ENCODE measurements at places on chromosomes 3 and 15.

- no peak for DNase-seq
These were observed 27.3 kb downstream of the ACSBG1 start for GRCh38 chr15:78207110-78207458.

DNA sequence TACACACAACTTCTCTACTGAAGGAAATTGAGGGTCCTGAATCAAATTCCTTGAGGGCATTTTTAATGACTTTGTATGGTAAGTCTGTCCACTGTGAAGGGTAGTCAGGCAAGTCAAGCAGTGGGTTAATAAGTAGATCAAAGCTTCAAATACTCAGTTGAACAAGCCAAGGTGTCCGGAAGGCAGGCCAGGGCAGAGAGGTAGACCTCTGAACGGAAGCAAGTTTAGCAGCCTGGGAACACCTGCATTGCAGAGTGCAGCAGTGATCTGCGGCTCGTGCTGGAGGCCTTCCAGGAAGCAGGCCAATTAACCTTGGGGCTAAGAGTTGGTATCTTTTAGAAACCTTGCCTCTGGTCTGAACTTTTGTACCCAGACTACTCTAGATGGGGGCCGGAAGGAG lies 143.8 kb downstream of the LRTM1 start:
- DNase-seq, result no peak

- DNase-seq, result no peak
These were observed 435.2 kb upstream of the DPPA4 start for GRCh38 chr3:109772520-109772919.

DNA sequence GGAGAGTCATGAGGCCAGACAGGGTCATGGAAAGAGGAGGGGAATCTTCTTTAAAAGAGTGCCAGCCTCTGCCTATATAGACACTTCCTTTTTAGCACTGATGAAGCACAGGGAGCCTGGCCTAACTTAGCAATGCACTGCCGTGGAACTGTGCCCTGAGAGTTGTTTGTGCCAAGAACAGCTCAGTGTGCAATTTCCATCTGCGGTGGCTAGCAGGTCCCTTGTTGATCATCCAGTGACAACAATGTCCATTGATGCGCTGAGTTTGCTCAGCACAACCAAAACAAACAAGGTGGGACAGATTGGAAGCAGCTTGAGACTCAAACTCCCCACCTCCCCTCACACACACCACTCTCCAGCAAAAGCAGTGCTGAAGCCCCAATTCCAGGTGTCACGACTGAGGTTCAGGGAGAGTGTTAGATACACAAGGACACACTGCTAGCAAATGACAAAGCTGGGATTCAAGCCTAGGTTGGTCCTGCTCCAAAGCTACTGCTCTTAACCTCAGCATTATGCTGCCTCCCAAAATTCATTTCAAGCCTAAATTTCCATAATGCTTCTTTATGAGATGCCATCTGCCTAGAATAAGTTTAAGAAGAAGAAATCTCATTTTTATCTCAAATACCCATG lies 316.6 kb upstream of the UBE2E2 start:
- no peak for DNase-seq

- DNase-seq, result no peak
These were observed 153.2 kb downstream of the UNC13C start for GRCh38 chr15:54131410-54131809.

DNA sequence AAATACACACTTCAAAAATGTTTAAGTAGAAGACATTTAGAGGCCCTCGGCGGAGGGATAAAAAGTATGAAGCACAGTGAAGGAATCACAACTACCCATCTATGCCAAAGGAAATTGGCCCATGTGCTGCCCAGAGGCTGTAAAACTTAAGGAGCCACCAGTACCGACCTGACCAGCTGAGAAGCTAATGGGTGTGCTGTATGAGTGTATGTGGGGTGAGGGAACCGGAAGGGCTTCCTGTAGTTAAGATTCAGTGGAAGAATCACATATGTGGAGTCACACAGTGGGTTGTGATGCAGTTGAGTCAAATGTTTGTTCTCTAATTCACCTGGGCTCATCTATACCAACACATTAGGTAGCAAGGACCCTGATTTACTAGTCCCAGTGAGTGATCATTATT lies 516.0 kb upstream of the IL12A start:
- no peak for DNase-seq

DNA sequence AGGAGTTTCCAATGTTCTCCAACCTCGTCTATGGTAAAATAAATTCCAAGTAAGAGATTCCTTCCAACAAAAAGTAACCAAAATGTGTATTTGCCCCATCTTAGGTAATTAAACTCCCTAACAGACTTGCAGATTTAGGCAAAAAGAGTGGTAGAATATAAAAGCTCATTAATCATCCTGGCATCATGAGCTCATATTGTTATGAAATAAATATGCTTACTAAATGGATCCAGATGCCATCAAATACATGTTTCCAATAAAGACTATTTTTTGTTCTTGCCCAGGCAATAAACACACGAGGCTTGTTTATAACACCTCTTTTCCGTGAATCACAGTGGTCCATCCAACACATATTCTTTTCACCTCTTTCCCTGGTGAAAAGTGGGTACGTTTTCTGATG lies 189.4 kb downstream of the THSD4 start:
- no peak for DNase-seq

DNA sequence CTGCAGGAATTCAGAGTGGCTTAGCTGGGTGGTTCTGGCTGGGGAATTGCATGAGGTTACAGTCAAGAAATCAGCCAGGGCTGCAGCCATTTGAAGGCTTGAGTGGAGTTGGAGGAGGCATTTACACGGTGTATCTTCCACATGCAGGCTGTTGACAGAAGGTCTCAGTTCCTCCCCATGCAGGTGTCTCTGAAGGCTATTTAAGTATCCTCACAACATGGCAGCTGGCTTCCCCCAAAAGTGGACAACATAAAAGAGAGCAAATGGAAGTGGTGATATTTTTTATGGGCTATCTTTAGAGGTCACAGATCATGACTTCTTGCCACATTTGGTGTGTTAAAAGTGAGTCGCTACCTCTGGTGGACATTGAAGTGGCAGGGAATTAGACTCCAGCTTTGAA lies 60.1 kb upstream of the SPRED1 start:
- DNase-seq, result no peak

GRCh38 chr3:117548600-117548999 lies 839.0 kb downstream of the TUSC7 start:
- DNase-seq, result no peak

- DNase-seq, result no peak
These were observed 50.3 kb upstream of the ATP13A3 start for GRCh38 chr3:194536871-194537637.

GRCh38 chr3:141071681-141072260 lies 20.6 kb downstream of the SPSB4 start:
- DNase-seq, result no peak

DNA sequence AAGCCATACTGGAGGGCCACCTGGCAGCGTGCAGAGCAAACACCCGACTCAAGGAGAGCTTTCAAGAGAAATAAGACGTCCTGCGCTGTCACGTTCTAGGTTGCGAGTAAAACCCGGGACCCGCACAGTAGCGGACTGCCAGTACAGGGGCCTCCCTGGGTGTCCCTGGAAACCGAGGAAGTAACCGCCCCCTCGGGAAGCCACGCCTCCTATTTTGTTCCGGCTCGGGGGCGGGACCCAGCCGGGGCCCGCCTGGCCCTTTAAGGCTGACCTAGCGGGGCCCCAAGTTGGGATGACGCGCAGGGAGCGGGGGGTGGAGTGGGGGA lies 218 bp upstream of the MAPKAPK3 start:
- DNase-seq, result peak; percentile 92

DNA sequence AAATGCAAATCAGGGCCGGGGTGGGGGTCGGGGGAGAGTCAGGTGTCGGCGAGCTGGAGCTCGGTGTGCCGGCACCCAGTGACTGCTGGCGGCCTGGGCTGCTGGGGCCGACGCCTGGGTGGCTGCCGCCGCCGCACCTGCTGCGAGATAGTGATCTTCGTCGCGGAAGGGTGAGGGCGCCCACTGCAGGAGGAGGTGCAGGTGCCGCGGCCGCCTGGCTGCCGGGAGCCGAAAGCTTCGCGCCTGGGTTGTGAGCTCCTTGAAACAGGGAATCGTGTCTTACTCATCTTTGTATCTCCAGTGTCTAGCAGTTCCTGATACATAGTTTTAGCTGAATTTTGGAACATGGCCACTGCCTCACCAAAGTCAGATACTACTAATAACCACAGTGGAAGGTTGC lies 64.0 kb upstream of the CPOX start:
- peak; percentile 1 for DNase-seq

GRCh38 chr15:90818251-90819210 lies 49.9 kb upstream of the FURIN start:
- DNase-seq, result no peak

- DNase-seq, result peak; percentile 52
These were observed 5.7 kb downstream of the EIF4G1 start for GRCh38 chr3:184320104-184320445.

- DNase-seq, result no peak
These were observed 250.5 kb upstream of the TLE3 start for GRCh38 chr15:70348226-70348543.

- no peak for DNase-seq
These were observed 30.5 kb upstream of the SRP14 start for GRCh38 chr15:40069178-40070165.

DNA sequence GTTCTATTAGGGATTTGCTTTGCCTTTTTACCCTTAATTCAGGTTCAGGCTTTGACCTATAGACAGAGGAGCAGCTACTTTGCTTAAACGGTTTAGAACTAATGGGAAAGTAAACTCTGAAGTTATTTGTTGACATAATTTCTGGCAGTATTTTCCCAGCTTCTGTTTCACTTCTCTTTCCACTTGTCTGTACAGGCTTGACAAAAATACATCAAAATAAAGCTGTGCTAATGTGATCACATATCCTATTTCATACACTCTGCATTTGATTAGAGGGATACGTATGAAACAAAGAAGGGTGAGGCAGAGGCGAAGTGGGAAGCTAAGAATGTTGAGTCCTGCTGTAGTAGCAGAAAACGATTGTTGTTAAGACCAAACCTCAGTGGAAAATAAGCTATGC lies 389.1 kb upstream of the RARB start:
- no peak for DNase-seq

- no peak for DNase-seq
These were observed 108.8 kb downstream of the FAIM start for GRCh38 chr3:138717348-138717747.

DNA sequence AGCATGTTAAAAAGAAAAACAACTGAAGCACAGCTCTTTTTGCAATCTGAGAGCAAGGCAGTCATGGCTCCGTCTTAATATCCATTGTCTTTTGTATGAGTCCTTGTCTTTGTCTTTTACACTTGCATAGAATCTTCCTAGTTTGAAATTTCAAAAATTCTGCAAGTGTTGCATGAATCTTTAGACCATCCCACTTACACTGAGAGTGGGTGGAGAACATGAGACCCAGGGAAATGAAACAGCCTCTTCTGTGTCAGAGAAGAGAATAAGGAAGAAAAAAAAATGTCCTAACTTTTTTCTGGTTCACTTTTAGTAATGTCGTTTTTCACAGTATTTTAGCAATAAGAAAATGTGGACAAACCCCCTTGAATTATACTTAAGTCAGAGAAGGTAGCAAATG lies 12.1 kb upstream of the DCLK3 start:
- DNase-seq, result no peak

DNA sequence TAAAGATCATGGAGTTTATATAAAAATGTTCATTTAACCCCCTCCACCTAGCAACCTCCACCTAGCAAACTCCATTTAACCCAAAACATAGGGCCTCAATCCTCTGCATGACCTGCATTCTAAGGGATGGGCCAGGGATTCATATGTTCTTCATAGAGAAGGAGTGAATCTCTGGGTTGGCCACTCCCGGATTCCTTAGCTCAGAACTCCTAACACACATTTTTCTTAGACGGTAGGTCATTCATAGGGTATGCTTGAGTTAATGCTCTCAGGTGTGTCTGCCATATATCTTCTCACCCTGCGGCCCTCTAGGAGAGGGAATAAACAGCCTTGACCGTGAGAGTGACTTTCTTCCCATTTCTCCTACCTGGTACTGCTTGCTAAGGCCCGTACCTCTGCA lies 102.0 kb upstream of the IGSF10 start:
- DNase-seq, result no peak

DNA sequence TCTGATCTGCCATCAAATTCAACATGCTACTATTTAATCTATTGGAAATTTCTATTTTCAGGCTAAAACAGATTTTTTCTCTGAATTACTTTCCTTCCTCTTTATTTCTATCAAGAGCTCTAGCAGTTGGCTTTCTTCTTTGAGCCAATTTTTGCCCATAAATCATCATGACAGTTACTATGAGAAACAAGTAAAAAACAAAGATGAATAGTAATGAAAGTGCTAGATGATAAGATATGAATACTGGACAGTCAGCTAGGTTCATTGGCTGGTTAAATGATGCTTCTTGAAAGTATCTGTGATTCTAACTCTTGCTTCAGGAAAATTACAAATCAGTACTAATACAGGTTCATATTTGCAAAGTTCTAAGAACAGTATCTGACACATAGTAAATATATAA lies 38.6 kb upstream of the NANOGP8 start:
- DNase-seq, result no peak

GRCh38 chr3:32814361-32814760 lies 3.4 kb upstream of the TRIM71 start:
- DNase-seq, result no peak

GRCh38 chr3:184154885-184155643 lies at the start of gene DVL3:
Gene DVL3 (plus strand): TSS chr3:184155377. CDS start chr3:184155636, 259 bp downstream.
- no peak for DNase-seq

DNA sequence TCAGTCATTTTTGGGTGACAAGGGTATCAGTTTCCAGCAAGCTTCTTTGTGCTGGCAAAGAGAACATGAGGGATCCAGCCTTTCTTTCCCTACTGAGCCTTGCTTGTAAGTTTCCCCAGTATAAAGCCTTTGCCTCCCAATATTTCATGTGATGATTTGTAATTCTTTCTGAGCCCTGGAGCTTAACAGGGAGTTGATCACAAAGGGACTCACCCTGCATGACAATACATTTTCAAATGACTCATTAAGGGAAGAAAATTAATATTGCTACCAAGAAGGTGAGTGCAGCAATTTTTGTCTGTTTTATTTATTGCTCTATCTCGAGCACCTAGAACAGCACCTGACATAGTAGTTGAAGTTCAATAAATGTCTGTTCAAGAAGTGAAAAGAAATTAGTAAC lies 27.7 kb downstream of the OXSM start:
- DNase-seq, result no peak

DNA sequence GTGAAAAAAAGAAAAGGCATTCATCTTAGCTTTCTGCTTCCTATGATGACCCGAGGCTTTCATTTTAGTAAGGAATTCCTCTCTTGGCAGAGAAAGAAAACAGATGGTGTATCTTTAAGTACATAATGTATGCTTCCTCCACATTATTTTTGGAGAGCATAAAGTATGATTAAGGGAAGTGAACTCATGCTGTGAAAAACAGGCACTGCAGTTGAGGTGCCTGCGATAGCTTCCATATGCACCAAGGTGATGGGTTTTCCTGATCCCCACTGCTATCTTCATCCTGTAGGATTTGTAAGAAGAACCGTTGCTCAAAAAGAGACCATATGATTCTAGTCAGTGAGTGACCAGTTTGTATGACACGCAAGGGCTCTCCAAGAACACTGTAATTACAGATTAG lies 411.5 kb upstream of the MCTP2 start:
- DNase-seq, result no peak
